Myocyte (in vitro differentiated cells): ENCODE measurements at places on chromosomes 3 and 15. TPM values are rescaled to one million over a fixed set of nuclear protein-coding genes. Genes with fewer than 3 reads are reported as not detected.

GATM gene
- 36.4 and 47.1 TPM in 2 replicates for total RNA-seq

GRCh38 chr3:171831936-171832335 lies 11.2 kb upstream of the TMEM212 start:
- no peak for DNase-seq

ZDHHC23 gene
- total RNA-seq, result 0.11 TPM in 1 of 2 replicates, not detected in the other

SMCO1 gene
- total RNA-seq, result 0.53 TPM in 1 of 2 replicates, not detected in the other

CCDC66 gene
- total RNA-seq, result 8.5 and 12.6 TPM in 2 replicates

- no peak for DNase-seq
These were observed 17.4 kb downstream of the PTPN23 start for GRCh38 chr3:47398228-47398627.

DNA sequence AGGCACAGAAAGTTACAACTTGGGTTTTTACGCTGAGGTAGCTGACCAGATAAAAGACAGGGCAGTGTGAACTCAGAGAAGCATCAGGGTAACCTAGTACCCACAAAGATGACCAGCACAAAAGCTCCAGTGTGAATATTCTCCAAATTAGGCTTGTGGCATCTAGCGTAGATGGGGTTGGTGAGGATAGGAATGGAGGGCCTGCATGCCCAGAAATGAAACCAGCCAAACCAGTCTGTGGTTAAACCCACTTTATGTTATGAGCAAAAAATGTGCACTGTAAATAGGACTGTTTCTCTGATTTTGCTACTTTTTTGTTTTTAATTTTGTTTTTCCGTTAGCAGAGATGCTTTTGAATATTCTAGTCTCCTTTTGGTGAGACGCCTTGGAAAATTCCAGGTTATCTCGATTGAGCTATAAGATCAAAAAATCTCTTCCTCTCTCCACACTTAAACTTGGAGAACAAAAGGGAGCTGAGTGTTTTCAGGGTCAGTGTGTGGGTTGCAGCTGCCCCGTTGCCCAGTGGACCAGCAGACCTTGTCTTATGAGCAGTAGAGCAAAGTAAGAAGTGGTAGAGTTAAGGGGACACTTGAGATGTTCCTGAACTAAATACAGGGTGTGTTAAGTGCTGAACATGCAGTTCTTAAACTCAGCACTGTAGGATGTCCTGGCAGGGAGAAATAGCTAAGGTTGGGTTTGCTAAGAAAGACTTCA lies 132.9 kb downstream of the C3orf38 start:
- DNase-seq, result no peak

DNA sequence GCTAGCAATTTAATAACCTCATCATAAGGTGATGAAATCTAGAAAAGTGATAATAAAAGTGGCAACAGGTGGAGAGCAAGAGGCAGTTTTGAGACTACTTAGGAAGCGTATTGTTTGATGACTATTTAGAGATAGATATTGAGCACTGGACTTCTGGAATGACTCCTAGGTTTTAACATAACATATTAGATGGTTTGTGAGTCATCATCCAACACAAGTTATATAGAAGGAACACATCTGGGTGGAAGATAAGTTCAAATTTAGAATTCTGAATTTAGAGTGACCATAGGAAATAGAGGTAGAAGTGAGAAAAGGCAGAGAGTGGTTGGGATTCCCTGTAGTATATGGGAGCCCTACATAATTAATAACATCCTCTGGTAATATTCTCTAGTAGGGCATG lies 282.8 kb upstream of the ALCAM start:
- no peak for DNase-seq

DNA sequence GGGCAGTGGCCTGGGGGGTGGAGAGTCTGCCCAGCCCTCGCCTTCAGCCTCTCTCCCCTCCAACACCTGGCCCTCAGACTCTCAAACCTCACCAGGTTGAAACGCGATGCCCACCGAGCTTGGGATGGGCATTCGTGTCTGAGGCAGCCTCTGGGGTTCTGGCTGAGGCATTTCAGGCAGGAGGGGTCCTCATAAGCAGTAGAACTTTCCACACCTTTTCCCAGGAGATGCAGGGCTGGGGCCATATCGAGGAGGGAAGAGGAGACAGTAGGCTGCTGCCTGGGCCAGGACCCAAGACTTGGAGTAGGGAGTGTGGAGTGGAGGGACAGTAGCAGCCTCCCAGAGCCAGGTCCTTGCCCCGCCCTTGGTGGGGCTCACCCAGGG lies 24.6 kb downstream of the ACAA1 start:
- no peak for DNase-seq

IQCF5 gene
- total RNA-seq, result not detected in 2 replicates
